ENCODE measurements at places on chromosomes 13 and 19.

- no peak for DNase-seq
These were observed 22.0 kb upstream of the RB1 start for GRCh38 chr13:48281556-48281955.

- no peak for DNase-seq
These were observed 946.5 kb downstream of the TUBA3C start for GRCh38 chr13:18235172-18235571.

- DNase-seq: no peak
These were observed 293.3 kb downstream of the ZNF536 start for GRCh38 chr19:30665449-30665848.

GRCh38 chr13:113905018-113905417, 41.1 kb upstream of the GAS6 start:
- DNase-seq: no peak

- DNase-seq: no peak
These were observed 32.8 kb upstream of the AKAP11 start for GRCh38 chr13:42239161-42239560.

- DNase-seq: peak; percentile 98
These were observed 6.2 kb downstream of the HRC start for GRCh38 chr19:49148784-49149651.

GRCh38 chr13:24505256-24505655, 7.3 kb downstream of the PARP4 start:
- DNase-seq: no peak

DNA sequence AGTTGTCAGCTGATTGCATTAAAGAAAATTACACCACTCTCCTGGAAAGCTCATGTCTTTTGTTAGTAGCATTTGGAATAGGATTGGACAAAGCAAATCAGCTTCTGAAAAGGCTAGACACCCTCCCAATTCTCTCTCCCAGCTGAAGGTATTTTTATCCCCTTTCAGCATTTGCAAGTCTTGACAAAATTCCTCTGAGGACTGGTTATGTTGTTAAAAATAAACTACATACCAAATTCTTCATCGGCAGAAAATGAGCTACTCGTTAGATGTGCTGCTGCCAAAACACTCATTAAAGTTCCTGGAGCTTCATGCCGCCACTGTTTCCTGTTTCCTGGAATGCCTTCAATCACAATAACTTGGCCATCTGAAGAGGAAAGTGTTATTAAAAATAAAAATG, 37.1 kb downstream of the UTP14C start:
- no peak for DNase-seq

GRCh38 chr19:50928831-50929230, 17.6 kb upstream of the KLK4 start:
- no peak for DNase-seq

GRCh38 chr19:48319647-48320541, 5.5 kb upstream of the EMP3 start:
- peak; percentile 80 for DNase-seq

- DNase-seq: no peak
These were observed 335.2 kb downstream of the MYO16 start for GRCh38 chr13:108964606-108965005.

DNA sequence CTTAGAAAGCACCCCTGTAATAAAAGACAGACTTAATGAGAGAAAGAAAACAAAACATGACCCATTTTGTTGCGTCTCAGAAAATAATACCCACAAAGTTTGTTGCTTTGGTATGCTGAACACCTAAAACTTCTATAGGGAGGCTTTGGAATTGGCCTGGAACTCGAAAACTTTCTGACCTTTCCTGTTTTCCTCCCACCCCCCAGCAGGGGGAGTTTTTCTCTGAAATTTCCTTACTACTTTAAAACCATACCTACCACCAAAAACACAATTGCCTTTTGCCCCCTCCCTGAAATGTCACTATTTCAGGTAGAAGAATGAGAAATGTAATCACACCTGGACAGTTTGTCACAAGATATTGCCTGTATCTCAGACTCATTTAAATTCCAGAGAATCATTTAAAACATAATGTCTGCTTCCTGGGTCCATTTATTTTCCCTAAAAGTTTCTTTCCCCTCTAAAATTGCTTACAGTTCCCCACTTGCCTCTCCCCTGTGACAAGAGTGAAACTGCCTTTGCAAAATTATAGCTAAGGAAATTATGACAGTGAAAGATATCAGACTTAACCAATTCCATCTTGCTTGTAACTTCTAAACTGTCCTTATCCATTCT, 2700.2 kb downstream of the PCDH9 start:
- no peak for DNase-seq

DNA sequence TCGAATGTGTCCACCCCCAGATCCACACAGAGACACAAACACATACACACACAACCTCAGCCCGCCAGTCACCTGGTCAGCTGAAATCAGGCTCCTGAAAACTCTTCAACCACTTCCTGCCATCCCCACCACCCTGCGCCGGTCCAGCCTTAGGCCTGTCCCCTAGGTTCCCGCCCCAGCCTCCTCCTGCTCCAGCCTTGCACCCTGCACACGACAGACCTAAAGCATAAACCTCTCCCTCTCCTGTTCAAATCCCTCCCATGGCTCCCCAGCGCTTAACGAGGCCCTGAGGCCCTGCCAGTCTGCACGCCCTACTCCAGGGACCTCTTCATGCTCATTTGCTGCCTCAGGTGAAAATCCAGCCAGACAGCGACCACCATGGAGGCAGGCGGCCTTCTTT, 7.1 kb downstream of the PNMA8B start:
- DNase-seq: no peak

GRCh38 chr13:100811928-100812327, 137.3 kb upstream of the TMTC4 start:
- DNase-seq: no peak

DNA sequence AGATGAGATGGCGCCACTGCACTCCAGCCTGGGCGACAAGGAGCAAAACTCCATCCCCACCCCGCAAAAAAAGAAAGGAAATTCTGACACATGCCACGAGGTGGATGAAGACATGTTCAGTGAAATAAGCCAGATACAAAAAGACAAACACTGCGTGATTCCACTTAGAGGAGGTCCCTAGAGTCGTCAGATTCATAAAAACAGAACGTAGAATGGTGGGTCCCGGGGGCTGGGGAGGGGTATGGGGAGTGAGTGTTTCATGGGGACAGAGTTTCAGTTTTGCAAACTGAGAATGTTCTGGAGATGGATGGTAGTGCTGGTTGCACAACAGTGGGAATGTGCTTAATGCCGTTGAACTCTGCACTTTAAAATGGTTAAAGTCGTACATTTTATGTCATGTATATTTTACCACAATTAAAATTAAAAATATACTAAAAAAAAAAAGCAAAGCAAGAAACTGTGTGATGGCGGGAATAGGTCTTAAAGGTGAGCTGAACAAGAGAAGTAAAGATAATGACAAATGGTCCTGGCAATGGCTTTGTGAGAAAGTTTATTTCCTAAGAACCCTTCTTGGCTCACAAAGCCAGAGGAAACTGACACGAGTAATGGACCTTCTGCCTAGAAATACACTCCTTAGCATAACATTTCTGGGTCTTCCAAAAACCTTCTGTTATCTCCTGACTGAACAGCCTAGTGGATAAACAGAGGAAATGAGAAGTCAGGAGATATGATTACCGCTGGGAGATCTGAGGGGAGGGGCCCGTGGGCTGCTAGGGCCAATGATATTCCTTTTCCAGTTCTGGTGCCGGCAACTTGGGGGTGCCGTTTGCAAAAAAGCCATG, 4.2 kb upstream of the SPC24 start:
- DNase-seq: peak; percentile 80

GRCh38 chr19:49677231-49677900, at the start of gene PRMT1:
TSS of gene PRMT1 (plus strand) at chr19:49677271. CDS start at chr19:49677281, 10 bp downstream.
- no peak for DNase-seq

- no peak for DNase-seq
These were observed 172.7 kb downstream of the B3GLCT start for GRCh38 chr13:31372454-31372853.

- DNase-seq: no peak
These were observed 280.3 kb upstream of the KLF12 start for GRCh38 chr13:74414458-74414857.
